ENCODE measurements at places on chromosomes 4 and X. TPM values are rescaled to one million over a fixed set of nuclear protein-coding genes. Genes with fewer than 3 reads are reported as not detected.

Gene ATP8A1
- 18.6 TPM for total RNA-seq

DNA sequence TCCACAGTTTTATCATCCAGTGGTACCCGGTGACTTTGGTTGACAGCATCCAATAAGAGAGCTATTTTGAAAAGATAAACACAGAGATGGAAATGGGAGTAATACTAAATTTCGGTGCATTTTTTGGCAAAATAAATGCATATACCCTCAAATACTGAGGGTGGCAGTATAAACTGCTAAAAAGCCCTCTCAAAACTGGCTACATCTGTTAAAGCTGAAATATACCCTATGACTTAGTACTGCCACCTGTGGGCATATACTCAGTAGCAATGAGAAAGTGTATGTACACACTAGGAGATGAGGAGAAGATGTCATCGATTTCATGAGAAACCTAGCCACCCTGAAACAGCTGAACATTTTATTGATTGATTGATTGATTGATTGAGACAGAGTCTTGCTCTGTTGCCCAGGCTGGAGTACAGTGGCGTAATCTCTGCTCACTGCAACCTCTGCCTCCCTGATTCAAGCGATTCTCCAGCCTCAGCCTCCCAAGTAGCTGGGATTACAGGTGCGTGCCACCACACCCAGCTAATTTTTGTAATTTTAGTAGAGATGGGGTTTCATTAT is 12.2 kb upstream of the TMEM128 start:
- DNase-seq = no peak

Gene SYTL5
- 2.1 TPM for total RNA-seq

Gene NUDT11
- 114 TPM for total RNA-seq

DNA sequence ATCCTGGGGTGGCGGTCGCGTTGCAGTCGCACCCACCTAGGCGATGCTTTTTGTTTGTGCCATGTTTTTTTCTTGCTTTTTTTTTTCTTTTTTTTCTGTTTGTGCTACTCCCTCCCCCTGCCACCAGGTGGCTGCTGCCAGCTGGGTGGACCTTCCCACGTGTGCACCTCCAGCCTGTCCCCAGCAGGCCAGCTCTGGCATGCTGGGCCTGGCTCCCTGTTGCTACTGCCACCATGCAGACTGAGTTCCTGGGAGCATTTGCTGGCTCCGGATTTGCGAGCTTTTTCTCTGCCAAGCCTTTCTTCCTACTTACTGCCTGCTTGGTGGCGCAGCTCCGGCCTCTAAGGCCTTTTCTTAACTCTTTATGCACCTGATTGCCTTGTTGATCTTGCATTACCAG is 161.2 kb upstream of the WDFY3 start:
- no peak for DNase-seq

DNA sequence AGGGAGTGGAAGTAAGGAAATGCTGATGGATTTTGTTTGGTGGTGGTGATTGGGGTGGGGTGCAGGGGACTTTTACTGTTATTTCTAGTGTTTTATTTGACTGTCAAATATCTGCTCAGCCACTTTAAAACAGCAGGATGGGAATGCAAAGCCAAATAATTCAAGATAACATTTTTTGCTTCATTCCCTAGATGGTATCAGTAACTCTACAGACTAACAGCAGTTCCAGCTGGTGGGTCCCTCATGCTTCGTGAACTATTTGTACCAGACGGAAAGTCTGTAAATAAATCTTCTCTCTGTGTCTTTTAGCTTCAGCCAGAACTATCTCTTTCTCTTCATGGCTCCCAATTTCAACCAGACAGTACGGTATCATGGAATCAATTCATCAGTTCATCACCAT is 27.5 kb downstream of the GPR143 start:
- no peak for DNase-seq

Gene ADRA2C
- total RNA-seq = 28.6 TPM

DNA sequence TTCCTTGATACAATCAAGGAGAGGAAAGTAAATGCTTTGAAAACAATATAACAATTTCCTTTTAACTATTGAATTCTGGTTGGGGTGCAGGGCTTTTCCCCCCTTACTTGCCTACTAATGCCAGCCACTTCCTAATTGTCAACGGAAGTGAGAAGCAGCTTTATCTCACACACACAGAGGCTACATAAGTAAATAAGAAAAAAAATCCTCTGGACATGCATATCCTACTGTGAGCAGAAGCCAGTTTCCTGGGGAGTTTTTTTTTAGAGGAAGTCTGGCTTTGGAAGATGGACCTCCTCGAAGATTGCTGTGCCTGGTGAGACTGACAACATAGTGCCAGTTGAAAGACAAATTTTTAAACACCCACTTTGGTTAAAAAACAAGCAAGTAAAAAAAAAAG is 180.6 kb downstream of the OPHN1 start:
- DNase-seq = no peak

Gene COPS4
- 50.5 TPM for total RNA-seq

Gene TCEAL6
- total RNA-seq = 36.8 TPM

DNA sequence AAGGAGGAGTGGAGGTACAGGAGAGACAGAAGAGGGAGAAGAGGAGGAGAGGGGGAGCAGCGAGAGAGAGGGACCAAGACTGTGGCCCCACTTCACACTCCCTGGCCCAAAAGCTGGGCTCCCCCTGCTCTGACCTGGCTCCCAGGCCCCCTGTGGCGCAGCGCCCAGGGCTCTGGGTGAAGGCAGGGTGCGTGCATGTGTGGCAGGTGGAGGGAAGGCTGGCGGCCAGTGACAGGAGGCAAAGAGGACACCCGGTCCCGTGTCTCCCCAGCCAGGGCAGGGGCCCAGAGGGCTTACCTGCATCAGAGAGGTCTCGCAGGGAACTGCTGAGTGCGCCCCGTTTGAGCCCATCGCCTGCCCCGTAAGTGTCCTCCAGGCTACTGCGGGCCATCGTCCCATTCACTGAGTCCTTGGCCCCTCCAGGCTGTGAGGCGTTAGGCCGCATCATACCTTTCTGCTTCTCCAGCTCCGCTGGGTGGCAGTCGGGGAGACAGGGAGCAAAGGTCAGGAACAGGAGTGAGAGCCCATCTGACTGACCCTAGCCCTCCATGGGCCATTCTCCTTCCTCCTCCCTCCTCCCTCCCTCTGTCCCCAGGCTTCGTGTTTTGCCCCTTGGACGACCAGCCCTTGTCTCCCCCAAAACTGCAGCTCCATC is 11.1 kb upstream of the KDM5C start:
- no peak for DNase-seq

Gene UGT2A1
- not detected for total RNA-seq

DNA sequence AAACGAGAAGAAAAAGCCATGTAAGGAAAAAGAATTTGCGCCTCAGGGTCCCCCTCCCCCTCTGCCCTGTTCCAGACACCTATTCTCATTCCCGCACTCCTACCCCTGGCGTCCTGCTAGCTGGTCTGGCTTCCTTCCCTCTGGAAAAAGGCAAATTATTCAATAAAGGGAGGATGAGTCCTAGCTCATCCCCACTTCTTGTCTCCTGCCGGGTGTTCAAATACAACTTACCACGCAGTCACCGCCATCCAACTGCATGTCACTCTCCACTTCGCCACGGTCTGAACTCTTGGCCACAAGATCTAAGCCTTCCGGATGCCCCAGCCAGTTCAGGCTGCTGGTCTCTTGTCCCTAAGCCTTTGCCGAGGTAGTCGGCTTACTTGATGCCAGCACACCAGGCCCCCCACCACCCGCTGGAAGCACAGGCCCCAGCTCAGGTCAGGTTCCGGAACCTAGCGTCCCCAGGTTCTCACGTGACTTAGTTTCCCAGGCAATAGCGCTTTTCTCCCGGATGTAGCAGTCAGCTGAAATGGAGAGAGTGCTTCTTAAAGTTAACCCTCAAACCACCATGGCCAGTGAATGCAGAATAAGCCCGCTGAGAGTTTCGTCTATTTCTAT is 209.6 kb upstream of the SPIN4 start:
- DNase-seq = peak; percentile 63

Gene KIT
- 4.2 TPM for total RNA-seq

GRCh38 chr4:87839592-87839946 is 6.8 kb downstream of the MEPE start:
- DNase-seq = no peak

- DNase-seq = no peak
Observed at GRCh38 chr4:153348006-153348405, 3.5 kb downstream of the MND1 start.

- DNase-seq = no peak
Observed at GRCh38 chr4:31193521-31193920, 473.4 kb downstream of the PCDH7 start.

DNA sequence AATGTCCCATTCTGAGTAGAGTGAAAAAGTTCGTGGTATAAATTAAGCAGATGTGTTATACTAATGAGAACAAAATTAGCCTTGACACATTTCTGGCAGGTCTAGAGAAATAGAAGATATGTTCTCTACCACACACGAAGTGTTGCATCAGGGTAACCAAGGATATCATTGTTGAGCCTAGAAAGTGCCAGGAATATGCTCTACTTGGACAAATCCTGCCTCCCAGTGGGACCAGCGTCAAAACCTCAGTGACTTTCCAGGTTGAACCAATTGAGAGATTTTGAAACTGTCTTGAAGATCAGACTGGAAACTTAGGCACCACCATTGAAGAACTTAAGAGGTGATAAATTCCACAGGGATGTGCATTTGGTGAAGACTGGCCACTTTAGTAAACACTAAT is 115.9 kb downstream of the HPGD start:
- DNase-seq = no peak

GRCh38 chr4:37279894-37280592 is 35.5 kb downstream of the NWD2 start:
- DNase-seq = no peak

DNA sequence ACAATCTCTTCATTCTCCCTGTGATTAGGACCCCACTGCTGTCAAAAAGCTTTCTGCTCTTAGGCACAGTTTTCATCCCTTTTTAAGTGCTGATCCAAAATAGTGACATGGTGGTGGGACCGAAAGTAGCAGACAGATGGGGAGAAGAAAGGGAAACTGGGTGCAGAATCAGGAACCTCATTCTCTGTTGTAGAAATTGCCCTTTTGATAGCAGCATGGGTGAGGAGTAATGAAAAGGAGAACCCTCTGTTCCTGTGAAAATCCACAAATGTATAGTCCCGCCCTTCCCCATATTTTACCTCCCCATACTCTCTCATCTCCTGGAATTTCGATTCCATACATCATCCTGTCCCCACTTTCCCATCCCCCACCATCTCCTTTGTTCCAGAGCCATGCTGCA is 126.5 kb downstream of the STIM2 start:
- no peak for DNase-seq

Gene USP17L13
- total RNA-seq = not detected

DNA sequence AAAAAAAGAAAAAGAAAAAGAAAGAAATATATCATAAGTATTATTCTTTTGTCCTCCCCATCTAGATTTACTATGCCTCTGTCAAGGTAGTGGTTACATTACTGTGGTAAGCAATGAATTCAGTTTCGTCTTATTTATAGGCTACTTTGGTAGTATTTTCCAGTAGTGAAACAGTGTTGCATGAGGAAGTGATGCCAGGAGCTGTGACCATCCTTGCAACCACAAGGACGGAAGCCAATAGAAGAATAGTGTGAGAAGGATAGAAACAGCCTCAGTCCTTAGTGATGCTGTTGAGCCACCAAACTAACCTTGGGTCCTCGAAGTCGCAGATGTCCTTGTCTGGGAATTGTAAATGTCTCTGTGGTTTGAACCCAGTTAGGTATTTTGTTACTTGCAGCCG is 328.5 kb downstream of the PPP3CA start:
- no peak for DNase-seq

Measured in prostate gland (tissue), 2 donors.